ENCODE measurements at places on chromosomes 2 and 18.

GRCh38 chr2:221423210-221423804 lies 148.8 kb downstream of the EPHA4 start:
- no peak for DNase-seq

- peak; percentile 56 for DNase-seq
These were observed 656 bp downstream of the TBC1D8 start for GRCh38 chr2:101150306-101151145.

DNA sequence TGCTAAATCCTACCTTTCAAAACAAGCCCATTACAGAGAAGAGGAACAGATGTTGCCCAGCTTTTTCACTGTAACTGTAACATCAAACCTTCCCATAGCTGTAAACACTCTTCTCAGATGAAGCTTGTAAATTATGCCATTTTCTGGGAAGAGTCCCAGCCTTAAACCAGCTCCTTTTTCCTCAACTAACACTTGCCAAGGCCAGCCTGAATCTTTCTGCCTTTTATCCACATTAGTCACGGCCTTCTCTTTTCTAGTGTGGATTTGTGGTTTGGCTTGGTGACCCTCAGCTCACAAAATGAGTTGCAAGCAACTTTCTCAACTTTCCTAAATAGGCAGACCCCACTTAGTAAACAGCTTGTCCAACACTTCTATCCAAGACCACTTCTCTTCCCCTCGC lies 90.2 kb downstream of the CABLES1 start:
- no peak for DNase-seq

DNA sequence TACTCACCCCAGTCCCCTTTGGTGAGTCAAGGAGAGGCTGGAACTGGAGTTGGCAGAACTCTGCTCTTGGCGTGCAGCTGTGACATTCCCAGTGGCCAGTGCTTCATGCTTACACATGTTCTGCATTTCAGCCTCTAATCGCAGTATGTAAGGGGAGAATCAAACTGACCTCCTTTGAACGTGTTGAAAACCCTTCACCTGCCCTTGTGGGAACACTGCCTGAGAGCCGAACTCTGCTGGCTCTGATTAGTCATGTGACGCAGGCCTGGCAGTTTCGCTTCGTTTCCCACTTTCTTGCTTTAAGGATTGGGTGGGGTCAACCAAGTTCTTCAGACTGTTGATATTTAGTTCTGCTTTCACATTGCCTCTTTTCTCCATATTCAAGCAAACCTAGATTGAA lies 173.8 kb upstream of the BCL2L11 start:
- no peak for DNase-seq

DNA sequence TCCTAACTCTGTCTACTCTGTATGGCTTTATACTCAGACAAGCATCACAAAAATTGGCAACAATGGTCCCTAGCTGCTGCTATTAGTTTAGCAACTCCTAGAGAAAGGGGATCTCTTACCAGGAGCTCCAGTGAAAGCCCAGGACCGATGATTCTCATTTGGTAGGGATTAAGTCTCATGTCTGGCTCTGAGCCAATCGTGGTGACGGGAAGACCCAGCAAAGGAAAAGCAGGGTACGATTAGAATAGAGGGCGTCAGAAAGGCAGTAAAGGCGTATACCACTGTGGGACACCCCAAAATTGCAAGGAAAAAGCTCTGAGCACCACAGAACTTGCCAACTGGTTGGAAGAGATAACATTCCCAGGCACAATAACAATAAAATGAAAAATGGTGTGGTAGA lies 129.5 kb downstream of the MTCL1 start:
- no peak for DNase-seq

GRCh38 chr2:47236503-47237215 lies 81.6 kb upstream of the STPG4 start:
- no peak for DNase-seq

GRCh38 chr2:33304032-33304864 lies 172.2 kb upstream of the RASGRP3 start:
- DNase-seq = no peak

Data from activated T-cell treated with anti-CD3 and anti-CD28 coated beads, Interleukin-2, amount 50 U/mL, for 24 hours (primary cell).